Glutamatergic neuron (in vitro differentiated cells): ENCODE measurements at places on chromosomes 7 and 10. TPM values are rescaled to one million over a fixed set of nuclear protein-coding genes. Genes with fewer than 3 reads are reported as not detected.

The CYP3A5 gene
- total RNA-seq = not detected

GRCh38 chr7:17067691-17068090 lies 185.9 kb upstream of the AGR3 start:
- H3K4me1 ChIP-seq = no peaks in the 10 kb centered on the region
- DNase-seq = no peak
- H3K27me3 ChIP-seq = no peaks in the 10 kb centered on the region
- no peaks in the 10 kb centered on the region for H3K36me3 ChIP-seq

DNA sequence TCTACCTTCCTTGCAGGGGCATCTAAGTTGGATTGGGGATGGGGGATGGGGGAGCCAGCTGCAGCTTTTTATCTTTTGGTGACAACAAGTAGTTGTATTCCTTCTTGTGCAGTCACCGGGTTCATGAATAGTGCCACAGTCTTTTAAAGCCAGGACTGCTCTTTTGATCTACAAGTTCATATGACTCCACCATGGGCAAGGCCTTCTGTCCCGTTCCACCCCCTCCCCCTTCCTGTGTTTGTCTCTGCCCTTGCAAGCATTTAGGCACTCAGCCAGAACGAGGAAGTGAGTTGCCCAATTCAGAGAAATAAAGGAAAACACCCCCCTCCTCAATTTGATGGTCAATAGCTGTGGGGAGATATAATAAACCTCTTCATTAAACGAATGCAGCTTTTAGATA lies 44.8 kb upstream of the EGR2 start:
- peaks cover 2% of the 10 kb centered on the region for H3K27me3 ChIP-seq
- H3K4me3 ChIP-seq = no peak overlapping the region
- H3K36me3 ChIP-seq = no peaks in the 10 kb centered on the region
- no peak overlapping the region for H3K27ac ChIP-seq
- H3K4me1 ChIP-seq = no peaks in the 10 kb centered on the region

DNA sequence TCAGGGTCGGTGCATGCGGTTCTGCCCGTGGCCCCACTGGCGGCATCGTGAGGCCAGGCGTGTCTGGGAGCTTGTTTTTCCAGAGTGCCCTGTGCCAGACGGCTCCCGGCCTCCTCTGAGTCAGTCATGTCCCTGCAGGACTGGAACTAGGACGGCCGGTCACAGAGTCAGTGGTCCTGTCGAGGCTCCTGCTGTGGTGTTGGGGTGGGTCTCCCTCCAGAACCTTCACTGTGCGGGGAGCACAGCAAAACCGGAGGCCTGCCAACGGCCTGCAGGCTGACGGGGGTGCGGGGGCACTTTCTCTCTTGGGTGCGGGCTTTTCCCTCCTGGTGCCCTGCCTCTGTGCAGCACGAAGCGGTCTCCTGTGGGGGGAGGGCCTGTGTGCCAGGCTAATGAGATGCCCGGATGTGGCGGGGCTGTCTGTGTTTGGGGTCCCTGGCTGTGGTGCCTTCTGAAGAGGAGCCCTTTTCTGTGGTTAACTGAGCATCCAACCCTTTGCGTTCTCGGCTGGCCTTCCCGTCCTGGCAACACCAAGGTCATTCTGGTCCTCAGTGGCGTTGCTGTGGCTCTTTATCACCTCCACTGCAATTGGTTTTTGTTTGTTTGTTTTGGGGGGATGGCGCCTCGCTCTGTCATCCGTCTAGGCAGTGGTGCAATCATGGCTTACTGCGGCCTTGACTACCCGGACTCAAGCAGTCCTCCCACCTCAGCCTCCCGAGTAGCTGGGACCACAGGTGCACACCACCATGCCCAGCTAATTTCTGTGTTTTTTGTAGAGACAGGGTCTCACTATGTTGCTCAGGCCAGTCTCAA lies 8.0 kb downstream of the GET4 start:
- peaks cover 4% of the 10 kb centered on the region for H3K36me3 ChIP-seq
- peaks cover 9% of the 10 kb centered on the region for H3K27me3 ChIP-seq
- H3K27ac ChIP-seq = no peak overlapping the region
- H3K4me3 ChIP-seq = no peak overlapping the region
- DNase-seq = peak; percentile 22

- no peaks in the 10 kb centered on the region for H3K27me3 ChIP-seq
- H3K27ac ChIP-seq = no peak overlapping the region
- H3K4me3 ChIP-seq = no peak overlapping the region
- H3K36me3 ChIP-seq = no peaks in the 10 kb centered on the region
These were observed 584.7 kb upstream of the SEMA3D start for GRCh38 chr7:85771516-85771915.

- H3K4me1 ChIP-seq = no peaks in the 10 kb centered on the region
- H3K36me3 ChIP-seq = no peaks in the 10 kb centered on the region
- DNase-seq = peak; percentile 80
- no peak overlapping the region for H3K4me3 ChIP-seq
- H3K27ac ChIP-seq = no peak overlapping the region
These were observed 296.8 kb upstream of the CACNA2D1 start for GRCh38 chr7:82740246-82740848.

DNA sequence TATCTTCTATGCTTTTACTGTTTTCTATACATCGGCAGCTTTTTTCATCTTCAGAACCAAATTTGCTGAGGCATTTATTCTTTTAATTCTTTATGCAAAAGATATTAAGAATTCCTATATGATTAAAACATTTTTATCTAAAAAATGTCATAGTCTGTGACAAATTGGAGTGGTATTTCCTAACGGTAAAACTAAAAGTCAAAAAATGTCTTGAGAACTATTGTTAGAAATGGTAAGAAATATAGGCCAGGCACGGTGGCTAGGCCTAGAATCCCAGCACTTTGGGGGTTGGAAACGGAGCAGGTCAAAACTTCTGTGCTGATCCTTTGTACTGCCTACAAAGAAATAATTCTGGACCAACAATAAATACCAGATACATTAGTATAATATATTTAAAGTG lies 57.7 kb upstream of the PRR15 start:
- H3K4me1 ChIP-seq = no peaks in the 10 kb centered on the region
- no peak overlapping the region for H3K4me3 ChIP-seq
- peaks cover 10% of the 10 kb centered on the region for H3K36me3 ChIP-seq
- peaks cover 3% of the 10 kb centered on the region for H3K27me3 ChIP-seq
- no peak for DNase-seq

The TAF5 gene
- total RNA-seq = 6.9 TPM

GRCh38 chr7:5173496-5173895 lies 16.5 kb upstream of the WIPI2 start:
- no peak overlapping the region for H3K27ac ChIP-seq
- peaks cover 1% of the 10 kb centered on the region for H3K27me3 ChIP-seq
- no peaks in the 10 kb centered on the region for H3K4me1 ChIP-seq
- H3K36me3 ChIP-seq = no peaks in the 10 kb centered on the region
- no peak overlapping the region for H3K4me3 ChIP-seq
- no peak for DNase-seq

The ZNF282 gene
- 22.9 TPM for total RNA-seq

DNA sequence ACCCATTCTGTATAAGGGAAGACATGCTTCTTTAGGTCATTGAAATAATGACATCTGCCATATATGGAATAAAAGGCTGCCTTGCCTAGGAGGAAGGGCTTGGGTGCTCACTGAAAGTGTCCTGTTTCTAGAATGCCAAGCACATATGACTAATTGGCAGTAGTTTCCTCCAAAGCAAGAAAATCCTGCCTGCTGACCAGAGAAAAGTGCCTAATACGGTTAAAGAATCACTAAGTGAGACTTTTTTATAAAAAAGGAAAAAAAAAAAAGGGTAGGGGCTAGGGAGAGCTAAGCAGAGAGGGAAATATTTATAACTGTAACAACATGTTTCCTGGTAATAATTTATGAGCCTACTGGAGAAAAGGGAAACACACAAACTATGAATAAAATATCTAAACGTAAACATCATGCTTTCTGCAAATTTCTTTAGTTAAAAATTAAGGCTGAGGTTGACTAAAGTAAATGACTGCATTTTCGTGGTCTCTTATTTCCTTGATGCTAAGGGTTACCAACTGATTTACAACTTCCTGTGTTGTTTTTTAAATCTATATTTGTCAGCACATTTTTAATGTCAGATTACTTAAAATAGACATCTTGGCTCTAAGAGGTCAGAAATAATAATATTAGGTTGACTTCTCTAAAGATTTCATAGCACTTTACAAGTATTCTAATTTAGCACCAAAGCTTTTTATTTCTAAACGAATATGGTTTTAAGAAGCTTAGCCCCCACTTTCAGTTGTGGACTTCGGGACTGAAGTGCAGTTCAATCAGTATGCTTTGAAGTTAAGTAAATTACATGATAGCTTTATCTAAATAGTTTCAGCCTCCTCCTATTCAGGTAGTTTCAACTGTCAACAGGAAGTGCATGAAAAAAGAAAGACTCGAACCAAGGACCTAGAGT lies 89.6 kb downstream of the CABCOCO1 start:
- no peaks in the 10 kb centered on the region for H3K27me3 ChIP-seq
- DNase-seq = no peak
- no peak overlapping the region for H3K4me3 ChIP-seq
- H3K36me3 ChIP-seq = no peaks in the 10 kb centered on the region
- H3K4me1 ChIP-seq = no peaks in the 10 kb centered on the region

DNA sequence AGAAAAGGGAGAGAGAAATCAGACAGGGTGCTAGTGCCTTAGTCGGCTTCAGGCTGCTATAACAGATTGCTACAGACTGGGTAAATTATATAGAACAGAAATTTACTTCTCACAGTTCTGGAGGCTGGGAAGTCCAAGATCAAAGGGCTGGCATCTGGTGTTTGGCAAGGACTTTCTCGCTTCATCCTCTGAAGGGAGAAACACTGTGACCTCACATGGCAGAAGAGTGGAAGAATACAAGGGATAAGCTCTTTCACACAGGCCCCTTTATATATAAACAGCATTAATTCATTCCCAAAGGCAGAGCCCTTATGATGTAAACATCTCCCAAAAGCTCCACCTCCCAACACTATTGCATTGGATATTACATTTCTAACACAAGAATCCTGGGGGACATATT lies 235.5 kb upstream of the INHBA start:
- H3K36me3 ChIP-seq = no peaks in the 10 kb centered on the region
- no peaks in the 10 kb centered on the region for H3K4me1 ChIP-seq
- no peaks in the 10 kb centered on the region for H3K27me3 ChIP-seq
- DNase-seq = no peak
- no peak overlapping the region for H3K27ac ChIP-seq

GRCh38 chr10:45419676-45420025 lies 45.6 kb downstream of the ALOX5 start:
- H3K27ac ChIP-seq = peak overlapping the region; percentile 94
- peaks cover 8% of the 10 kb centered on the region for H3K36me3 ChIP-seq
- H3K4me1 ChIP-seq = peaks cover 2% of the 10 kb centered on the region
- DNase-seq = no peak
- peak overlapping the region; percentile 96 for H3K4me3 ChIP-seq
- peaks cover 12% of the 10 kb centered on the region for H3K27me3 ChIP-seq

The HOGA1 gene
- not detected for total RNA-seq

DNA sequence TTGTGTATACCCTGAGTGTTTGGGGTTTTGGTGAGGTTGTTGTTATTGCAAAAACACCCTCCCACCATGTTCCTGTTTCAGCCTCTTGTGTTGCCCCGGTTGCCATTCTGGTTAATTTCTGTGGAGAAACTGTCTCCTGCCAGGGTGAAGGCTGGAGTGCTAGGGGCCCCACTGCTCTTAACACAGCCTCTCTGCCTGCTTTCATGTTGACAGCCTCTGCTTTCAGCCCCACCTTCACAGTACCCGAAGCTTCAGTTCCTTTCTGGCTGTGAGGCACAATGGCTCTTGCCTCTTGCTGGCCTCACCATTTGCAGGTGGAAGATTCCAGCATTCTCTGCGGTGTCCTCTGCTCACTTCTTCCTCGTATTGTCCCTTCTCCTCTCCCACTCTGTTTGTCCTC lies 19.2 kb downstream of the SLC18A2 start:
- H3K36me3 ChIP-seq = peaks cover 7% of the 10 kb centered on the region
- peaks cover 43% of the 10 kb centered on the region for H3K4me1 ChIP-seq
- no peak overlapping the region for H3K27ac ChIP-seq
- H3K27me3 ChIP-seq = peaks cover 11% of the 10 kb centered on the region
- DNase-seq = no peak

The GPNMB gene
- not detected for total RNA-seq

DNA sequence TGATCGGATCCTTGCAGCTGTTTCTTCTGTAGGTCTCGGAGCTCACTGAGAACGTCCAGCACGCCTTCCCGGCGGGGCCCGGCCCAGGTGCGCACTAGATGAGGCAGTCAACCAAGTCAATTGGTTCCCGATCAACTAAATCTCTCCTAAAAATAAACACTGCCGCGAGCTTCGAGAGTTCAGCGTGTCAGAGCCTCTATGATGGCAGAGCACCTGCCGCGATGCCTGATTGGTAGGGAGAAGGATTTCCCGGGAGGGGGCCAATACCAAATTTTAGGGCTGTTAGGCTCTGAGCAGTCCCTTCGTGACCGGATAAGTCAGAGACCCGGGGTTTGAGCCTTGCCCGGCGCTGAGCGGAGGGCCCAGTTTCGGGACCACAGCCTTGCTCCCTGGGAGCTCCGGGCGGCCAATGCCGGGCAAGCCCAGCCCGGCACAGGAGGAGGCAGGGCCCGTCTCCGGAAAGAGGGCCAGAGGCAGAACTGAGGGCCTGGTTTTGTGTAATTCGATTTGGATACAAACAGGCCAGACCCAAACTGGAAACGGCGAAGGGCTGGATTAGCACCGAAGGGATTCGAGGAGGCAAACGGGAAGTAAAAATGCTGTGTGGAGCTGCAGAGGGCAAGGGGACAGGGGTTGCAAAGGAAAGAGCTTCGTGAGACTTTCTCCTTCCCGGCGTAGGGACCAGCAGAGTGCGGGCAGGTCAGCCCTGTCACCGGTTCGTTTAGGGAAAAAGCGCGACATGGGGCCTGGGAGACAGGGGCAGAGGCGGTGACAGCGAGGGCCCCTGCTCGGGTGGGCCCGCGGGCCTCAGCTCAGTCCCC lies 569 bp downstream of the SLC26A5 start:
- H3K27me3 ChIP-seq = peaks cover 5% of the 10 kb centered on the region
- H3K4me3 ChIP-seq = peak overlapping the region; percentile 92
- no peaks in the 10 kb centered on the region for H3K36me3 ChIP-seq

- H3K4me1 ChIP-seq = no peaks in the 10 kb centered on the region
- no peak for DNase-seq
- no peak overlapping the region for H3K27ac ChIP-seq
- H3K4me3 ChIP-seq = no peak overlapping the region
- no peaks in the 10 kb centered on the region for H3K27me3 ChIP-seq
These were observed 810.2 kb downstream of the PCDH15 start for GRCh38 chr10:53990799-53991238.

GRCh38 chr10:73079779-73080541 lies 16.7 kb downstream of the P4HA1 start:
- H3K27me3 ChIP-seq = no peaks in the 10 kb centered on the region
- H3K4me3 ChIP-seq = no peak overlapping the region
- H3K4me1 ChIP-seq = no peaks in the 10 kb centered on the region

DNA sequence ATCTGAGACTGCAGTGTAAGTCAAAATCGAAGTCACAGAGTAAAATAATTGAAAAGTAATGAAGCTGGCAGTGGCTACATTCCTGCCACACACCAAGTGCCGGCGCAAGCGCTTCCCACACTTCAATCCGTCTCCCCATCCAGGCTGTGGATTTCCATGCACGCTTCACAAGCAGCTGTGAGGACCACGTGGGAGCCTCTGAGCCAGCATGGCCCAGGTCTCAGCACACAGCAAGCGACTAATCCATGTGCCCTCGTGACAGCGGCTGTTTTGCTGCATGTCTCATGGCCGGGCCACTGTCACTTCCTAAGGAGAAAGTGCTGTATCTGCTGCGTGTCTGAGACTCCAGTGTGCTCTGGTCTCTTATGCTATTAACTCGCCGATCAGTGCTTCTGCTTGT lies 566.9 kb downstream of the DNAJB6 start:
- no peak for DNase-seq
- peaks cover 5% of the 10 kb centered on the region for H3K36me3 ChIP-seq
- no peaks in the 10 kb centered on the region for H3K27me3 ChIP-seq
- H3K27ac ChIP-seq = no peak overlapping the region

The NRG3 gene
- 3.2 TPM for total RNA-seq
